Activated CD4-positive, alpha-beta T cell treated with anti-CD3 and anti-CD28 coated beads, Interleukin-2, amount 50 U/mL, for 1 hour (primary cell): ENCODE measurements at places on chromosomes 11 and 22.

- DNase-seq, result no peak
These were observed 6.8 kb downstream of the AP2A2 start for GRCh38 chr11:932435-932834.

DNA sequence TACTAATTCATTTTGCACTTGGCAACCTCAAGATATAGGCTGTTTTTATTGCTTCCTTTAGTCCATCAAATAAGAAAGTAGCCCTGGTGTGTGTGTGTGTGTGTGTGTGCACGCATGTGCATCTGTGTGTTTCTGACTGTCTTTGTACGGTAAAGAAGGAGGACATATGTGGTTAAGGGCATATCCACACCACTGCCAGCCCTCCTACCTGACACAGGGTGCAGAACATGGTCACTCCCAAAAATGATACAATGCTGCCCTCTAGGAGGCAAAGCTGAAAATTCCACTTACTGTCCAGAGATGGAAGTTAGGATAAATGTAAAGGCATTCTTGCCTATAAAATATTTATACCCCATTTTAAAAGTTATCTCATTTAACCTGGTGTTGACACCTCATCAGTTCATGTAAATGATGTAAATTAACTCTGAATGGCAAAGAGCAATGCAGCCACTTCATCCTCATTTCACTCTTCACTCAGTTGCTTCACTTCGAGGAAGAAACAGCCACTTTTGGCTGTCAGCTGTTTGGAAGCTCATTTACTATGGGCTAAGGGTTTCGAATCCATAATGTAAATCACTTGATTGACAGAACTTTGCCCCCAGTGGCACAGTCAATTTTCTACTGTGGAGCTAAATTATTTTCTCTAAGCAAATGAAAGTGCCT, 83.1 kb upstream of the MTNR1B start:
- DNase-seq, result no peak

DNA sequence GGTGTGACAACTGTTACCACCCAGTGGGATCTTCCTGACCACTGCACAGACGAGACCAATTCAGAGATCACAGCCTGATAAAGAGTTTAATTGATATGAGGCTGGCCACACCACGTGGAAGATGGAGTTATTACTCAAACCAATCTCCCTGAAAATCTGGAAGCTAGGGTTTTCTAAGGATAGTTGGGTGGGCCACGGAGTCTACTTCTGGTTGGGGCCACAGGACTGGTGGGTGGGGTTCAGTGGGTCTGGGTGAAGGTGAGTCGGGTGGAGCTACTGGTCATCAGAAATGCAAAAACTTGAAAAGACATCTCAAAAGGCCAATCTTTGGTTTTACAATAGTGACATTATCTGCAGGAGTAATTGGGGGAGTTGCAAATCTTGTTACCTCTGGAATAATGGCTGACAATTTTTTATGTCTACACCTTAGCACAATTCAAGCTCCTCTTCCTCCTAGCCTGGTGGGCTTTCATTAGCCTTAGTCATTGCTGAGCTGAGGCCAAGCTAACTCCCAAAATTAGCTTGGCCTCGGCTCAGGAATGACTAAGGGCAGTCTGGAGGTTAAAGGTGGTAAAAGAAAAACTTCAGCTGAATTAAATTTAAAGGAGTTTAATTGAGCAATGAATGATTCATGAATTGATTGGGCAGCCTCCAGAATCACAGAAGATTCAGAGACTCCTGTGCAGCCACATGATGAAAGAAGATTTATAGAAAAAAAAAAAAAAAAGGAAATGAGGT, 13.1 kb downstream of the C11orf96 start:
- DNase-seq, result no peak

DNA sequence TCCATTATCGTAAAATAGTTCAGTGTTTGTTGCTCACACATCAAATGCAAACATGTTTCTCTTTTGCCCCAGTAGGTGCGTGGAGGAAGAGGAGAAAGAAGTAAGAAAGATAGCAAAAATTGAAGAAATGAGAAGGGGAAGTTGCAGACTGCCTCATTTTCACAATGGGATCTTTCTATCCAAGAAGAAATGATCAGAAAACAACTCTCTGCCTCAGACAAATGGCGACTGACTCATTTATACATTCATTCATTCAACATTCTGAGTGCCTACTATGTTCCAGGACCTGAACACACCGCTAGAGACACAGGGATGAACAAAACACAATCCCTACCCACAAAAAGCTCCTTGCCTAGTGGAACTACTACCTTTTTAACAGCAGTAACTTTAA, 367 bp downstream of the HPS5 start:
- no peak for DNase-seq

DNA sequence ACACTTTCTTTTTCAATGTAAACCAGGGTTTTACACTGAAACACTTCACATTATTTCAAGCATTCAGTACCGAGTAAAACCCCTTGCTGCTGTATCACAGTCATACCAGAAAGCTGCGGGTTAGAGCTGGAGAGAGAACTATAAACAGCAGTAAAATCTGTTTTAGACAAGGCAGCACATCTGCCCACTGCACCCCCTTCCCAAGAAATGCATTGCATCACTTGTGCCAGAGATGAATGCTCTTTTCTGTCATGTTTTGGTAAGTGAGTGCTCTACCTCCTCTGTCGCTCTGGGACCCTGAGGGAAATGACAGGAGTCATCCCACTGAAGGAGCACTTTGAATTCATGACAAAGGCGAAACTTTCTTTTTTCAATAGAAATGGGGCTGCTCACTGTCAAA, 107.2 kb downstream of the MAML2 start:
- DNase-seq, result no peak

GRCh38 chr11:37712251-37712650, 1114.2 kb upstream of the RAG2 start:
- DNase-seq, result no peak

GRCh38 chr11:81989093-81989492, 744.6 kb downstream of the FAM181B start:
- DNase-seq, result no peak

DNA sequence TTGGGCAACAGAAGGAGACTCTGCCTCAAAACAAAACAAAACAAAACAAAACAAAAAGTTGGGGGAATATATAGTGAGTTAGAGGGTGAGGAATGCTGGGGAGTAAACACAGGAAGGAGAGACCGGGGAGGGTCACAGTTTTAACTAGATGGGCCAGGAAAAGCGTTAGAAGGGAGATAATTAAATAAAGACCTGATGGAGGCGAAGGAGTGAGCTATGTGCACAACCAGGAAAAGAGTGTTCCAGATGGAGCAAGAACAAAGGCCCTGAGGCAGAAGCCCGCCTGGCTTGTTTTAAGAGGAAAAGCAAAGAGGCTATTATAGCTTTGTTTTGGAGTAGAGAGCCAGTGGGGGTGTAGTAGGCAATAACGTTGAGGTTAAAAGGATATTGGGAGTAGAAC, 4.8 kb upstream of the PLA2G6 start:
- DNase-seq, result no peak

GRCh38 chr11:66716996-66717395, 12.0 kb downstream of the SPTBN2 start:
- no peak for DNase-seq

DNA sequence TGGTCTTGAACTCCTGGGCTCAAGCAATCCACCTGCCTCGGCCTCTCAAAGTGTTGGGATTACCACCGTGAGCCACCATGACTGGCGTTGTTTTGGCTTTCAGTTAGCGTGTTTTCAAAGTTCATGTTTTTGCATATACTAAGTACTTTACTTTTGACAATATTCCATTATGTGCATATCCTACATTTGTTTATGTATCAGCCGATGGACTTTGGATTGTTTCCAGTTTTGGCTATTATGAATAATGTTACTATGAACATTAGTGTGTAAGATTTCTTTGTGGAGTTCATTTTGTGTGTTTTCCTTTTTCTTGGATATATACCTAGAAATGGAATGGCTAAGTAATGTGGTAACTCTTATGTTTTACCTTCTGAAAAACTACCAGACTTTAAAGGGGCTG, 9.9 kb downstream of the CSTF3 start:
- DNase-seq, result no peak

GRCh38 chr11:94877443-94878200, 95.7 kb downstream of the CWC15 start:
- no peak for DNase-seq
